ENCODE measurements at places on chromosomes 4 and X.

- no peak for DNase-seq
Observed at GRCh38 chrX:53288189-53288588, 6.8 kb upstream of the IQSEC2 start.

GRCh38 chrX:153878345-153878744 is 7.6 kb downstream of the L1CAM start:
- DNase-seq: no peak

DNA sequence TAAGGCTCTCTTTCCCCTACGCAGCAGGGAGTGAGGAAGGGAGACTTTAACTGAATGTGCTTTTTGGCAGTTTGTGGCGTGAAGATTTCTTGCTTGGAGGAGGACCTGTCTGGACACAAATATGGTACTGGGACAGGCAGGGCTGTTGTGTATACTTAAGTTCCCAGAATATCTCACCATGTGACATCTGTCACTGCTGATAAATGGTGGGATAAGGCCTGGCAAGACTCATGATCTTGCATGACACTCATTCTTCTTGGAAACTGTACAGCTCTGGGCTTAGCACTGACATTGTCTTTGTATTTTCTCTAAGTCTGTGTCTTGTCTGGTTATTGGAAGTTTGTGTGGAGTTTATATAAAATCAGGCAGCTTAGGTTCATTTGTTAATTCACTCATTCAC is 93.1 kb downstream of the STK32B start:
- DNase-seq: no peak

DNA sequence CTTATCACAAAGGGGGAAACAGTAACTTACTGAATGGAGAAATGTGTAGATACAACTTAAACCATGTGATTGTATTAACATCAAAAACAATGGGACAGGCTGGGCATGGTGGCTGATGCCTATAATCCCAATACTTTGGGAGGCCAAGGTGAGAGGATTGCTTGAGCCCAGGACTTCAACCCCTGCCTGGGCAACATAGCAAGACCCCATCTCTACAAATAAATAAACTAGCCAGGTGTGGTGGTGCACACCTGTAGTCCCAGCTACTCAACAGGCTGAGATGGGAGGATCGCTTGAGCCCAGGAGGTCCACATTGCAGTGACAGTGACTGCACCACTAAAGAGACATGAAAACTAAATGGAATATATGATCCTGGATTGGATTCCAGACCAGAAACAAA is 26.4 kb downstream of the TMEM184C start:
- no peak for DNase-seq

DNA sequence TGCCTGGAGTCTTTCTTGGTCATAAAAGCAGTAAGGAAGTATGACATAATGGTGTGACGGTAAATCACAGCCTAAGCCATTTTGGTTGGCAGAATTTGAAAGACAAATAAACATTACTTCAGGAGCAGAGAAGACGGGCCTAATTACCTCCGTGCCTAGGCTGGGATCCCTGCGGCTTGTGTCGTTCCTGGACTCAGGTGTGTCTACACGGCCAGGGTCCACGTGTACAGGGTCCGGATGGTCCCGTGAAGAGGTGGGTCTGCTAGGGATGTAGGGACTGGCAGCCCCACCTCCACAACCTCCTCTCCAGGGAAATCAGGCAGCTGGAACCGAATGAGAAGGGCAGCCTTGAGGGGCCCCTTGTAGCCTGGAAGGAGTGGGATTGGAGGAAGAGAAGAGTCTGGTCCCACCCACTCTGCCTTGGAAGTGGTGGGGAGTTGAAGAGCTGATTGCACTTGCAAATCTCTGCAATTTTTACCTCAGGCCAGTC is 55.4 kb upstream of the PLAC1 start:
- DNase-seq: no peak

DNA sequence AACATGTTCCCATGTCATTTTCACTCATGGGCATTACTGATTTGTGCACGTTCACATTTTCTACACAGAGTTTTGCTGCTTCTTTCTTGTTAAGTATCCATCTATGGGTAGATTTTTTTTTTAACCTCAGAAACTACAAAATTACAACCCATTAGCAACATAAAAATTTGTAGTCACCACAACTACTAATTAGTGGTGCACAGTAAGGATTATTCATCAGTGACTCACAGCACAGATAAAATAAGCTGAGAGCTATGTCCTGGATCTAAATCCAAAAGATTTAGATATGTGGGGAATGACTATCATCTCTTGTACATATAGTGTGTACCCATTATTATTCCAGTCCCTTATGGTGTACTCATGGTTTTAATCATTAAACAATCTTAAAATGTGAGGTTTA is 19.7 kb upstream of the AMELX start:
- peak; percentile 57 for DNase-seq

GRCh38 chr4:41935652-41936021 is 408 bp downstream of the TMEM33 start:
- DNase-seq: peak; percentile 64

DNA sequence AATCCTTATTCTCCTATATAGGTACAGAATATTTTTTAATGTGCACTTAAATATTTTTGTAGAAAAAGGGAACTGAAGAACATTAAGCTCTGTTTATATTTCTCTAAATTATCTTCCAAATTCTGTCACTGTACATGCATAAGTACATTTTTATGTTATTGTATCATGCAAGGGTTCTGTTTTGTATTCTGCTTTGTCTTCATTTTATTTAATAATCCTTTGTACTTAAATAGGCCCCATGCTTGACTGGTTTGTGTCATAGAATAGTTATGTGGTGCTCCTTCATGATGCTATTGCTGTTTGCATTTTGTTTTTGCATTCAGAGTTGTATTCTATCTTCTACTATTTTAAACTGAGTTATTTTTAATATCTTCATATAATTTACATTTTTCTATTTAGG is 111.9 kb upstream of the EDNRA start:
- DNase-seq: no peak

DNA sequence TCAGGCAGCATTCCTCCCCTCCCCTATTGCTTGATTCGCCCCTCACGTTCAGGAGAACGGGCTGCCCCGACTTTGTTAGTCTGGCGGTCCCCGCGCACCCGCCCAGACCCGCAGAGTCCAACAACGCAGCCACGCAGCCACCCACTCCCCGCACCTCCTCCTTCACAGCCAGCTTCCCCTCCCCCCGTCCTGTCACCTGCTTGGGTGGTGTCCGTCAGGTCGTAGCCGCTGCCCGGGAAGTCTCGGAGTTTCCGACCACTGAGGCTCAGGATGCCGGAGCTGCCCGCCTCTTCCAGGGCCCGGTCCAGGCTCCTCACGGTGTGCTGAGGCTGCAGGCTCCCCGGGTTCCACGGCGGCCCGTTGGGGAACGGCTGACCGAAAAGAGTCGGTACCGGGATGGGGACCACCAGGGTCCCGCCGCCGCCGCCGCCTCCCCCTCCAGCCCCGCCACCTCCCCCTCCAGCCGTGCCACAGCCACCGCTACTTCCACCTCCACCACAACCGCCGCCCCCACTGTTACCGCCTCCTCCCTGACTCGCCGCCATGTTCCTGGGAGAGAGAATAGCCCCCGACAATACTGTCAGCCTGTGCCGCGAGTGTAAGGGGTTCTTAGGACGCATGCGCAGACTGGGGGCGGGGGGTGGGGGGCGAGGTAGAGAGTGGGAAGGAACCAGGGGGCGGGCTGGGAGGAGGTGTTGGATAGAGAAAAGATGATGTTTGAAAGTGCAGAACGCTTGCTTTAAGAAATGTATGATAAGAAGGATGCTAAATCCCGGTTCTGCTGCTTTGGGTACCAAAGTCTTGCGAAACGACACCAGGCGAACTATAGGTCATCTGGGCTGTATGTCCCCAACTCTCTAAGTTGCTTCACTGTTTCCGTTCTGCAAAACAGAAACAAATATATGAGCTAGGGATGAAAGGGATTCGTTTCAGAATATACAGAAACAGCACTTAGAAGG is at the start of gene LRCH2:
LRCH2 (minus strand) TSS at position 600 of the 959 bp plus-strand sequence; CDS start at position 545, 55 bp downstream.
- DNase-seq: peak; percentile 63

- peak; percentile 46 for DNase-seq
Observed at GRCh38 chrX:123731258-123731986, 1.4 kb downstream of the THOC2 start.

DNA sequence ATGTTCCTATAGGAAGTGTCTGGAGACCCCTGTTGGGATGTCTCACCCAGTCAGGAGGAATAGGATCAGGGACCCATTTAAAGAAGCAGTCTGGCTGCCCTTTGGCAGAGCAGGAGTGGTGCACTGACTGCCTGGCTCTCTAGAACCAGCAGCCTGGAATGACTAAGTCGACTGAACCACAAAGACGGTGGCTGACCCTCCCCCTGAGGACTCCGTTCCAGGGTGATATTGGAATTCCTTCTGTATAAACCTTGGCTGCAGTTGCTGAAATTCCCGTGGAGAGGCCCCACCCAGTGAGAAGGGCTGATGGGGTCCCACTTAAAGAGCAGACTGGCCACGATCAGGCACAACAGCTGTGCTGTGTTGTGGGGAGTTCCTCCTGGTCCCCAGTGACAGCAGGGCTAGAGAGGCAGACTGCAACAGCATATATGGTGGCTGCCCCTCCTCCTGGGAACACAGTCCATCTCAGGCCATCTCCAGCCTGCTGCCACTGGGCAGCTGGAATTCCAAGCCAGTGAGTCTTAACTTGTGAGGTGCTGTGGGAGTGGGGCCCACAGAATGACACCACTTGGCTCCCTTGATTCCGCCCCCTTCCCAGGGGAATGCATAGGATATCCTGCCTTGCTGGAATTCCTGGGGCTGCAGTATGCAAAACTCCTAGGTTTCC is 41.8 kb upstream of the RLIM start:
- peak; percentile 28 for DNase-seq

DNA sequence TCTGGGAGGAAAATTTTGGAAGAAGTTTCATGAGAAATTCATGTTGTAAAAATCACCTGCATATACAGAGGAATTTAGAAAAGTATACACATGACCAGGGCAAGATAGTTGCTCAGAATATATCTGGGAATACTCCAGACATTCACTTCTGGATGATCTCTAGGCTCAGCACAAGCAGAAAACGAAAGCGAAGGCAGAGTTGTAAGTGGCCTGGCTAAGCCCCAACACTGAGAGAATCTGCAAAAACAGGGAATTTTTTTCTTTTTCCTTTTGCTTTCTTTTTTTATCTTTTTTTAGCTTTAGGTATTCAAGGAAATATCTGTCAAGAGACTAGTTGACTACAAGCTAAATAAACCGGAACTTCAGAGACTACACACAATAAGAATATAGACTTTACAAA is 207.2 kb downstream of the FGF13 start:
- DNase-seq: no peak

GRCh38 chr4:39085891-39086290 is 23.9 kb downstream of the KLHL5 start:
- peak; percentile 85 for DNase-seq

- DNase-seq: peak; percentile 5
Observed at GRCh38 chr4:118173126-118173525, 138.8 kb downstream of the NDST3 start.

GRCh38 chr4:65624651-65625050 is 45.6 kb downstream of the EPHA5 start:
- DNase-seq: peak; percentile 55

- DNase-seq: peak; percentile 38
Observed at GRCh38 chr4:138861135-138861534, 154.4 kb upstream of the NOCT start.

DNA sequence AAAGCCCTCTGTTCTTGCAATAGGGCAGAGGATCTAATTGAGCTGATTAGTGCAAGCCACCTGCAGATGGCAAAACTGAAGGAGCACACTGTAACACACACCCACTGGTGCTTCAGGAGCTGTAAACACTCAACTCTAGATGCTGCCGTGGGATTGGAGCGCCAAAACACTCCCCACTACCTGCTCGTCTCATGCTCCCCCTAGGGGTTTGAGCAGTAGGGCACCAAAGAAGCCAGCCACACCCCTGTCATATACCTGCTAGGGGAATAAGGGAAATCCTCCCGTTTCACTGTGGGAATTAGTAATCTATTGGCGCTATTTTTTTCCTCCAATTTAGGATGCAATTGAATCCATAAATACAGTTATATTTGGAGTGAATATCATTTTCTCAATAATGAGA is 360.2 kb downstream of the GLUD2 start:
- no peak for DNase-seq

DNA sequence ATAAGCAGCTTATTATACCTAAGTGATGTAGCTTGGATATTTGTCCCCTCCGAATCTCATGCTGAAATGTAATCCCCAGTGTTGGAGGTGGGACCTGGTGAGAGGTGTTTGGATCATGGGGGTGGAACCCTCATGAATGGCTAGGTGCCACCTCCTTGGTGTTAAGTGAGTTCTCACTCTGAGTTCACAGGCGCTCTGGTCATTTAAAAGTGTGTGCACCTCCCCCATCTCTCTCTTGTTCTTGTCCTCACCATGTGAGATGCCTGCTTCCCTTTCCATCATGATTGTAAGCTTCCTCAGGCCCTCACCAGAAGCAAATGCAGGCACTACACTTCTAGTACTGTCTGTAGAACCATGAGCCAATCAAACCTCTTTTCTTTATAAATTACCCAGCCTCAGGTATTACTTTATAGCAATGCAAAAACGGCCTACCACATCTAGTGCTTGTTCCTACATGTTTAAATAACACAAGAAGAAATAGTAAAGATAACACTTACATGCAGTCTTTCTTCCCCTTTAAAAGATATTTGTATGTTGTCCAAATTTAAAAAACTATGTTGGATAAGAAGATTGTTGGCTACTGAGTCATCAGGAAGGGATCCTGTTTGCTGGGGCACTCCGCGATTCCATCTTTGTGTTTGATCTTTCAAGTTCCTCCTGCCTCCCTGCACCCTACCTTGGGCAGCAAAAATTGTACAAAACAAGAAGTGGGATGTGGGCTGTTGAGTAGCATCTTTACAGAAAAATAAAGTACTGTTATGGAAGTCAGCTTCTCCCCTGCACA is 29.7 kb downstream of the PPP1R2C start:
- peak; percentile 0 for DNase-seq

DNA sequence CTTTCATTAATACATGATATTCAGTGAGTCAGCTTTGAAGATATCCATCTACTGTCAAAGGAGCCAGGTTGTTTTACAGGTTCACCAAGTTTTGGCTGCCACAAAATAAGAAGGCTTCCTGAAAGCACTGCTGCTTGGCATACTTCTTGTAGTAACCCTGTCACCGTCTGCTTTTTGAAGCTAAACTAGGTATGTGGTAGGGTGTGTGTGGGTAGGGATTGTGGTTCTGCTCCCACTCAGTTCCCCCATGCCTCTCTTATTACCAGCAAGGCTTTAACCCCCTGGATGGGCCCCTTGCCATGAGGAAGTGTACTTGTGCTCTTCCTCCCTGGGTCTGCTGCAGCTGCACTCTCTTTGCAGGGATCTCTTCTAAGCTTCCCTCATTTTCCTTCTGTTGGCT is 191.2 kb downstream of the BANK1 start:
- DNase-seq: no peak

All from ELR (cell line).